Panc1 (cell line): ENCODE measurements at places on chromosomes 13 and 19.

DNA sequence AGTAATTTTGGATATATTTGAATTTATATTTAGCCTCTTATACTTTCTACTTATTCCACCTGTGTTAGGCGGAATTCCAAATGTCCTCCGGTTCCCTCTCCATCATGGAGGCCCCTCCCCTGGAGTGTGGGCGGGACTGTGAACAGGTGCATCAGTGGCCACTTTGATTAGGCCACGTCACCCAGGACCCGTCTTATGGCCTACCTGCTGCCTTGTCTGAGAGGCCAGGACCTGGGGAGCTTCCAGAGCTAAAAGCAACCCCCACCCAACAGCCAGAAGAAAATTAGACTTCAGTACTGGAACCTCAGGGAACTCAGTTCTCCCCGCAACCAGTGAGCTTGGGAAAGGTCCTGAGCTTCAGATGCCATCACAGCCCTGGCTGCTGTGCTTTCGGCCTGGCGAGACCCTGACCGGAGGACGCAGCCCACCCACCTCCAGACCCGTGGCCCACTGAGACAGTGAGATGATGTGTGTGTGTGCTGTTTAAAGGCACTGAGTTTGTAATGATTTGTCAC lies 200.2 kb upstream of the SOX1 start:
- DNase-seq: no peak

DNA sequence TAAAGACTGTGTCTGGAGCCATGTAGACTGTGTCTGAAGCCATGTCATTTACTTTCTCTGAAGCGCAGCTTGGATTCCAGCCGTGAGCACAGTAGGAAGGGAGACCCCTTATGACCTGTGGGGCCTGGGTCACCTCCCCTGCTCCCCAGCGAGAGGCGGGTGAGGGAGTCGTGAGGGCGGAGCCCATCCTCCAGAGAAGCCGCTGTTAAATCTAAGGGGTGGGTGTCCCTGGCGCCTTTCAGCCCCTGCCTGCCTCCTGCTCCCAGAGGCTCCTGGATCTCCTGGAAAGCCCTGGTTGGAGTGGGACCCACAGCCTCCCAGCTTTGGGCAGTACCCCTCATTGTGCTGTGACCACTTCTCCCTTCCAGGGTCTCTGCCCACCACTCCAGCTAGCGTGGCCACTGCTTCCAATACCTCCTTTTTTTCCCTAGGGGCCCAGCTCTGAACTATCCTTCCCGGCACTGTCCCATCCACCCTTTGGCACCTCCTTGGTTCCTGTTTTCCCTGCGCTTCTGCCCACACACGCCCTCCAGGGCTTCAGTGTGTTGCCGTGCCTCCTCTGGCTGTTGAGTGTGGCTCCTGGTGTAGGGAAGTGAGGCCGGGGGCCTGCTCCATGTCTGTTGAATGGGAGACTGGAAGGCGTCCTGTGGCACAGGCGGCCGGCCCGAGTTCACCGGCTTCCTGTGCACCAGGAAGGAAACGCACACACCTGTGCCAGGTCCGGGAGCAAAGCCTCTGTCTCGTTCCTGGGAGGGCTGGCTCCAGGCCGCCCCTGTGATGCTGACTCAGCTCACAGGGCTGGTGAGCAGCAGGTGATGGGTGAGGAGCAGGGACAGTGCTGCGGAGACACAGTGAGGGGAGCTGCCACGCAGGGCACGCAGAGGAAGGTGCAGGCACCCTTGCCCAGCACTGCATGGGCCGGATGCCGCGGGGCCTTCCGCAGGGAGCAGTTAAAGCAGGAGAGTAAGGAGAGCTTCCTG lies 29.4 kb downstream of the ATP4B start:
- DNase-seq: no peak

DNA sequence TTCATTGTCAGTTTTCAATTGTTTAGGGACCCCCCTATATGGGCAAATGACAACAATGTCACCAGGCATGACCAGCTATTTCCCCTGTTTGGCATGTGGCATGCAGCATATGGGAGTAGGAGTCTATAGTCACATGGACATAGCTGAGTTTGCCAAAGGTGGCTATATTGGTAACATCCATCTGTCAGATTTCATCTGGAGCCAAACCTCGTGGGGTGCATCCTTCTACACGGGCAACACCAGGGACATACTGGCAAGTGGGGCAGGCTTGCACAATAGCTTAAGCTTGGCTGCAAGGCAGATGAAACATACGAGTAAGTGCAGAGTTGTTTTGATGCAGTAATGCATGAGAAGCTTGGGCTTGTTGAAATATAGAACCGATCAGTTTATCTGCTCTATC lies 24.5 kb upstream of the ZNF816 start:
- DNase-seq: no peak

- DNase-seq: no peak
Observed at GRCh38 chr19:19775891-19776205, 42.9 kb upstream of the ZNF14 start.

- DNase-seq: no peak
Observed at GRCh38 chr13:26300140-26300539, 46.2 kb downstream of the CDK8 start.

- DNase-seq: no peak
Observed at GRCh38 chr19:14085309-14085995, at the start of gene C19orf67. Gene C19orf67, minus strand, starts transcription at chr19:14085783. Its CDS starts 156 bp downstream, at chr19:14085627.

DNA sequence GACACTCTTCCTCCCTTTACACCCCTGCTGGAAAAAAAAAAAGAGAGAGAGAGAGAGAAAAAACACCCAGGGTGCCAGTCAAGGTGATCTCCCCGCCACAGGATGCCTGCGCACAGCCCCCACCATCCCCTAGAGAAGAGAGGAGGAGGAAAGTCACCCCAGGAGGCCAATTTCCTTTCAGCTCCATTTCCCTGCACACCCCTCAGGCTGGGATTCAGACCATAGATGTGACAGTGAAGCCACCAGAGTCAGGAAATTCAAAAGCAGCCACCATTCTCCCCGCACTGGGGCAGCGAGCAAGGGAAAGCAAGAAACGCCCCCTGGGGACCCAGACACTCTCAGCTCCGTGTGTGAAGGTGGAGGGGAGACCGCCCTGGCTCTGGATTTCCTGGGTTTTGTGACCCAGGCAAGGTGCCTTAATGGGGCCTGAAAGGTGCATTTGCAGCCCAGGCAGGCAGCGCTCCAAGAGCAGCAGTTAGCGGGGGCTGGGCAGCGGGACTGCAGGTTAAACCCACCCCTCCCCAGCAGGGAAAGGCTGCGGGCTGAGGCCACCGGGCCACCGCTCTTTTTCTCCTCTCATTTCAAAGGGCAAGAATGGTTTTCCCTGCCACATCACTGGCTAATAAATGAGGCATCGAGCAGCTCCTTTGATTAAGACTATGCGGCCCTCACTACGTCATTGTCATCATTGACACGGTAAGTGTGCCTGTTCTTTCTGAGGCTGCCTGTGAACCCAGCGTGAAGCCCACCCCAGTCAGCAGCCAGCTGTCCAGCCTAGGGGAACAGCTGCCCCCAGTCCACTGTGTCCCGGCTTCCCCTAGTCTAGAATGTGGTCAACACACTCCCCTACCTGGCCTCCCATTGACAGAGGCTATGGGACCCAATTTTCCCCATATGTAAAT lies 83.8 kb upstream of the TM9SF2 start:
- no peak for DNase-seq

GRCh38 chr13:77335543-77335942 lies 8.6 kb upstream of the MYCBP2 start:
- no peak for DNase-seq

GRCh38 chr19:2334986-2335846 lies 6.7 kb downstream of the SPPL2B start:
- no peak for DNase-seq

DNA sequence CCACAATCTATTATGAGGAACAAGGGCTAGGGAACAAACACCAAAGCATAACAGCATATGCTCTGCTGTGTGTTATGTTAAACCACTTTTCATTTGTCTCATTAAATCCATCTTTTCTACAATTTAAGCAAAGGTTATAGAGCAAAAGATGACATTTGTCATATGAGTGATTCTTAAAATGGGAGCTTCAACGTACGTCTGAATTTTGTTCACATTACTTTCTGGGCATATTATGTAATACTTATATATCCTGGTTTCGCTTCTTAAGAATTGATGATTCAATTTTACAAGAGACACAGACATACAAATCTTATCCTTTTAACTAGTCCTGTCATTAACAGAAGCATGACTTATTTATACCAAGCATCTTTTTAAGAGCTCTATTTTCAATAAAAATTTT lies 3.3 kb upstream of the TPP2 start:
- no peak for DNase-seq
